ENCODE measurements at places on chromosomes 12 and 14. TPM values are rescaled to one million over a fixed set of nuclear protein-coding genes. Genes with fewer than 3 reads are reported as not detected.
A peak's percentile ranks its signal among the peaks of the same experiment; 100 is the strongest.

DNA sequence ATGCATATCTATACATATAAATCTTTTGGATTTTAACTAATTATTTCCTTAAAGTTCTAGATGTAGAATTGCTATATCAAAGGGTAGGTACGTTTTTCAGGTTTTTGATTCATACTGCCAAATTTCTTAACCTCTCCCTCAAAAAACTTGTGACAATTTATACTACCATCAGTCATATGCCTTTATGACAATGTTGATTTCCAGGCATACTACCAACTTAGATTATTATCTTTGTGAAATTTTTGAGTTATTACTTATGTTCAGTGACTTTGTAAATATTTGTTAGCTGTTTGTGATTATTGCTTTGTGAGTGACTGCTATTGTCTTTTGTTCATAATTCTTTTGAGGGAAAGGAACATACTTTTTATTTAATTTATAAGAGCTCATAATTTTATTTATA, 107.0 kb downstream of the SLC38A6 start:
- DNase-seq = no peak

DNA sequence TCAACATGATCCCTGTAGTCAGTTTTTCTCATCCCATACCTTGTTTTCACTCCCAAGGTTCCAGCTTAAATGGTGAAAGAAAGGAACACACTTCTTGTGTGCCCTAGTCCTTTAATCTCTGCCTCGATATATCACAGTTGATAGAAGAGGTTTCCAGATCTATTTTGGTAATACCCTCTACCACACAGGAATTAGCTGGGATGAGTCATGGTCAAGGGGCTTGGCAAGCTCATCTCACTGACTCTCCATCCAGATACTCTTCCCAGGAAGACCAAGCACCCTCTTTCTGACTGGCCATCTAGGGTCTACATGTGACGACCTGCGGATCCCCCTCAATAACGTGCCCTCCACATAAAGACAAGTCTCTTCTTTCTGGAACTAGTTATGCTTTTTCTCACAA, 277.9 kb downstream of the ITPR2 start:
- DNase-seq = no peak

DNA sequence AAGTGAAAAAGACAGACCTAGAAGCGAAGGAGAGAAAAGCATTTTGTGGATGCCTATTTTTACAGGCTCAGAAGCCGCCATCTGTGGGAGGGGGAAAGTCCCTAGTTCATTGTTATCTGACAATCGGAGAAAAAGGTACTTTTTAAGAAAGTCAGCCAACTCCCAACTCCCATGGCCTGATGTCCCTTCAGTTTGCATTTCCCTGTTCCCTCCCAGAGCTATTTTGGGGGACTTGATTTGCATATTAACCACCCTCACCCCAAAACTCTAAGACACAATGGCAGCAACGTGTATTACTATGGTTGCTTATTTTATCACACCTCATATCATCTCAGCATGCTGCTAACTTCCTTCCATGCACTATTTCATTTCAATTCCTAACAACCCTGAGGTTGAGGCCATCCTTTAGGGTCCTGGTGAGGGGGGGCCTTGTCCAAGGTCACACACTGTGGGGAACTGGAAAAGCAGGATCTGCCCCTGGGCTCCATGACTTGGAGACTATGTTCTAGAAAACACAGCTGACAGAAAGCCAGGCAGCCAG, 18.7 kb downstream of the HVCN1 start:
- no peak for DNase-seq

Gene CAPZA3
- polyA plus RNA-seq = 0.37 TPM

- no peak for DNase-seq
Measured at GRCh38 chr14:99872786-99873440, 79.7 kb downstream of the EML1 start.

GRCh38 chr14:69484444-69485314, at the start of gene PLEKHD1:
PLEKHD1 (plus strand) TSS chr14:69484728; CDS start chr14:69484966, 238 bp downstream.
- DNase-seq = no peak

DNA sequence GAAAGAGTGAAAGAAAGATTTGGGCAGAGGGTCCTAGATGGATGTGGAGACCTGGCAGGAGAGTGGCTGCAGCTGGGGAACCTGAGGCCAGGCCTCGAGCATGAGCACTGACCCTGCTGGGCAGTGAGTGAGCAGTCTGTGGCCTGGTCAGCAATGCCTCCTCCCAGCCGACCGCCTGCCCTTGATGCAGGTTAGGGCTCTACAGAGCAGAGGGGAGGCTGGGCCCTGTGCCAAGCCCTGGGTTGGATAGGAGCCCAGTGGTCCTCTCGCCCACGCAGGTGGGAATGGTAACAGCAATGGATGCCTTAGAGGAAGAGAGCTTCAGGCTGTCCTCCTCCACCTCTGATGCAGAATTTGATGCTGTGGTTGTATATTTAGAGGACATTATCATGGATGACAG, 59.8 kb downstream of the RAB35 start:
- DNase-seq = no peak

Gene ZDHHC22
- polyA plus RNA-seq = 0.79 TPM

DNA sequence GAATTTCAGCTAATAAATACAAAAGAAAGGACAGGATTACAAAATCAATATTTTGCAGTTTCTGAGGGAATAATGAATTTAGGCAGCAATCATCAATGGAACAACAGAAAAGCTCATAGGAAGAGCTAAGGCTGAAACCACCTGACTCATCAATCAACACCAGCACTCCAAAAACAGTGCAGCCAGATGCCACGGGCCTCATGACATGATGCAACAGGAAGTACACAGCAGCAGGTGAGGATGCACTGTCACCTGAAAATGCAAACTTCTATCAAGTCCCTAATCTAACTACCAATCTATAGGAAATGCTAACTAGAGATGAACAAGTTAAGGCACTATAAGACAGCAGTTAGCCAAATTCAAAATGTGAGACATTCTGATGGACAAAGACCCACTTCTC, 21.7 kb downstream of the GNS start:
- no peak for DNase-seq

Gene CEP290
- polyA plus RNA-seq = 29.6 TPM

DNA sequence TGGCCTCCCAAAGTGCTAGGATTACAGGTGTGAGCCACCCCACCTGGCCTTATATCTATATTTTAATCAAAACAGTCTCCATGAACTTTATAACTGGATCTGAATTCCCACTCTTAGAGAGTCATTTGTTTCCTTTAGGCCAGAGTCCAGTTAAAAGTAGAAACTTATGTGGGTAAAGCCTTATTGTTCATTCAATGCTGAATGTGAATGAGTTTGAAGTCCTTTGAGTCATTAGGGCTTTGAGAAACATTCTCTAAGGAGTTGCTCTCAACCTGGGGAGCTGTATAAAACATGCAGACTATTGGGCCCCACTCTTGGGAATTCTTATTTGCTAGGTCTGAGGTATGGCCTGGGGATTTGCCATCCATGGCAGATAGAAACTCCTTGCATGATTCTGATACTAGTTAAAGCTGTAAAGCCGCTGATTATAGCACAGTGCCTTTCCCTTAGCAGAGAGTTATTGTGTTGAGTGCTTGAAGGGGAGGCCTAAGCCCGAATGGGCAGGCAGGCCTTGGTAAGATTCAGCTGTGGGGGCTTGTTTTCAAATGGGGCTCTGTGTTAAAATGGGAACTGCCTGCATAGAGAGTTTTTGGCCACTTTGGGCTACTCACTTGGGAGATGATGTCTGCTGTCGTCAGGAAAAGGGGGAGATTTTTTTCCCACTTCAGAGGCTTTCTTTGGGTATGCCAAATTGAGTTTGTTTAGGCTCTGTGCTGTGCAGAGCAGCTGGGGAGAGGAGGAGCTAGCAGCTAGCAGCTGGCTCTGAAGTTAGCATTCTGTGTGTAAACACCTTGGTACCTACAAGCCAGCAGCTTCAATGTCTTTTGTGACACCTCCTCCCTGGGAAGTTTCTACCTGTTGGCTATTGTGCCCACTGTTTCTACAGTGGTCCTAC, 117.5 kb downstream of the DACT1 start:
- DNase-seq = no peak

- no peak for DNase-seq
Measured at GRCh38 chr12:31594681-31595080, 3.7 kb upstream of the DENND5B start.

GRCh38 chr12:6567112-6567670, 900 bp downstream of the NOP2 start:
- no peak for DNase-seq

GRCh38 chr12:80222261-80222660, 122.9 kb downstream of the OTOGL start:
- DNase-seq = no peak

DNA sequence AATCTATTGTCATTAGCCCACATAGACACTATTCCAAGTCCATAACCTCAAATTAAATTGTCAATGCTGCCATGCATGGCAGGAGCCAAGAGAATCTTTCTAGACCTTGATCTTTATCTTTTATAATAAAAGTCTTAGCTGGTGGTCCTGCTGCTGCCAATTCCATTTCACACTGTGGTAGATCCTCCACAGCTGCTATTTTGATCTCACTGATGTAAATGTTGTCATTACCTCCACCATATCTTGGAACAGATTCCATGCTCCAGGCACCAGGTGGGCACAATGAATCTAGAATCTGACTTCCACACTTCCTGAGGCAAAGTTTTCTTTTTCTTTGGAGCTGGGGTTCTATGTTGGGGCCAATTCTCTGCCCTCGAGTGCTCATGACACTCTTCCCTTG, 161.2 kb downstream of the TMTC3 start:
- no peak for DNase-seq

- DNase-seq = peak; percentile 52
Measured at GRCh38 chr12:92702754-92703679, at the start of gene PLEKHG7. PLEKHG7 (plus strand) TSS chr12:92702989; CDS start chr12:92706632, 3,643 bp downstream.

GRCh38 chr12:24361877-24362580, 412.6 kb upstream of the SOX5 start:
- no peak for DNase-seq

DNA sequence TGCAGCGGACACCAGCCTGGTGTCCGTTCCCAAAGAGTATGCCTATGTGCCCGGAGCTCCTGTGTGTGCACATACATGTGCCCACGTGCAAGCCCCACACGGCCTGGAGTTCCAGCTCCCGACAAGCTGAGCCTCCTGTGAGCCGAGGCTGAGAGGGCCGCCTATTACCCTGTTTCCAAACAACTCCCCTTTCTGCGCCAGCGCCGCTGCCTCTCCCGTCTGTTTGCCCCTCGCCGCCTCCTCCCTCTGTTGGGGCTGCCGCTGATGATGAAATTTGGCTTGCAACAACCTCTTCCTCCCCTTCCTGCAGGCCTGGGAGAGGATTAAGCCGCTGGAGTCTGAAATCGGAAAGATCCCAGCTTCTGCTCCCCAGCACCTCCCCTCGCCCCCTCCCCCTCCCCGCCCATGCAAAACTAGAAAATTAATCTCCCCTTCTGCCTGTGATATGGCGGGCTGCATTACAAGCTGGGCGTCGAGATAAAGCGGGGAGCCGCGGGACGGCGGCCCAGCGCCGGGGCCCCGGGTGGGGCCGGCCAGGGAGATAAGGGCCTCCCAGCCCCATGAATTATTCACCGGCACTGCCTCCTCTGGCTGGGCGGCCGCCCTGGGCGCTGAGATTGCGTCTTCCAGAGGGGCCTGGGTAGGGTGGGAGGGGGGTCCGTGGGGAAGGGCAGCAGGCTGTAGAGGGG, 6.8 kb upstream of the ASIC1 start:
- no peak for DNase-seq

DNA sequence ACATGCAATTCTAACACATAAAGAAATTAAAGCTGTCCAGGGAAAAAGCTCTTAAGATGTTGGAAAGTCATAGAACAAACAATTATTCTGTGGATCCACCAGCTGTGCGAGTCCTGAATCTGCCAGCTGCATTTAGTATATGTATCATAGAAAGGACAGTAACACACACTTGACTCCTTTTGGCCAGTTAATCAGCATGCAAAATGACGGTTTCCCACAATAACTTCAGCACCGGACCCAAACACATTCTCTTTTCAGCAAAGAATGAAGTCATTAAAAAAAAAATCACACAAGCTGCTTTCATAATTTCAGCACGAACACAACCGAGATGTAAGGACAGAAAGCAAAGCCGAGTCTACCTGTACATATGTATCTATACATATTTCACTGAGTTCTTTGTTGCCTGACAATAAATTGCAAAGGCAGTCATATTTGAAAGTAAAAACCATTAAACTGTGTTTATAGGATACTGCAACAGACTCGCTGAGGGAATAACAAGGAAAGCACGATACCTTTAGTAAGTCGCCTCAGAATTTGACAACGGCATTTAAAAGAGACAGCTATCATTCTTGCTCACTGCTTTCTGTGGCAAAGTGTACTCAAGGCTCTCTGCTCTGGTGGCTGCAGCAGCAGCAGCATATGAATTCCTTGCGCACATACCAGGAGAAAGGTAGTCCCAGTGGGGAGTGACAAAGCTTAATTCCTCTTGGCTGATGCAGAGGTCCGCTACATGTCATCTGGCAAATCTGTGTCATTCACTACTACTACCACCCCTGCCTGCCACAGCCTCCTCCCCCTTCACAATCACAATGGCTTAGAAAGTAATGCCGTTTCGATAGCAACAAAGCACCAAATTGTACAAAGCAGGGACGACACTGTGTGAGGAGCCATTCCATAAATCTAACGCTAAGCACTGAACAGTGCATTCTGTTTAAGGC, at the start of gene GRIP1:
TSS of gene GRIP1 (minus strand) at position 739 of the 938 bp plus-strand sequence. CDS start at position 567, 172 bp downstream.
- DNase-seq = no peak

DNA sequence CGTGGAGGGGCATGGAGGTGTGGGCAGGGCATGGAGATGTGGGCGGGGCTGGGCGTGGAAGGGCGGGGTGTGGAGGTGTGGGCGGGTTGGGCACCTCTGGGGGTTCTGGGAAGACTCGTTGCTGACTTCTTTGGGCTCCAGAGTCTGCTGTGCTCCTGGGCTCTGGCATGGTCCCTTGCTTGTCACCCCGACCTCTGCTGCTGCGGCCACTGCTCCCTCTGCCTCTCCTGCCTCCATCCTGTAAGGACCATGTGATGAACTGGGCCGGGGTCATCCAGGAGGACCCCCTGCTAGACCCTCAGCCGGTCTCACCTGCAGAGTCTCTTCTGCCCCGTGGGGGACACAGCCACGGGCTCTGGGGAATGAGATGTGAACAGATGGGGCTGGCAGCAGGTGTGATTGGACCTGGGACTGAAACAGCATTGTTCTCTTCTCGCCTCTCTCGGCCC, 15.3 kb downstream of the NOC4L start:
- DNase-seq = no peak

DNA sequence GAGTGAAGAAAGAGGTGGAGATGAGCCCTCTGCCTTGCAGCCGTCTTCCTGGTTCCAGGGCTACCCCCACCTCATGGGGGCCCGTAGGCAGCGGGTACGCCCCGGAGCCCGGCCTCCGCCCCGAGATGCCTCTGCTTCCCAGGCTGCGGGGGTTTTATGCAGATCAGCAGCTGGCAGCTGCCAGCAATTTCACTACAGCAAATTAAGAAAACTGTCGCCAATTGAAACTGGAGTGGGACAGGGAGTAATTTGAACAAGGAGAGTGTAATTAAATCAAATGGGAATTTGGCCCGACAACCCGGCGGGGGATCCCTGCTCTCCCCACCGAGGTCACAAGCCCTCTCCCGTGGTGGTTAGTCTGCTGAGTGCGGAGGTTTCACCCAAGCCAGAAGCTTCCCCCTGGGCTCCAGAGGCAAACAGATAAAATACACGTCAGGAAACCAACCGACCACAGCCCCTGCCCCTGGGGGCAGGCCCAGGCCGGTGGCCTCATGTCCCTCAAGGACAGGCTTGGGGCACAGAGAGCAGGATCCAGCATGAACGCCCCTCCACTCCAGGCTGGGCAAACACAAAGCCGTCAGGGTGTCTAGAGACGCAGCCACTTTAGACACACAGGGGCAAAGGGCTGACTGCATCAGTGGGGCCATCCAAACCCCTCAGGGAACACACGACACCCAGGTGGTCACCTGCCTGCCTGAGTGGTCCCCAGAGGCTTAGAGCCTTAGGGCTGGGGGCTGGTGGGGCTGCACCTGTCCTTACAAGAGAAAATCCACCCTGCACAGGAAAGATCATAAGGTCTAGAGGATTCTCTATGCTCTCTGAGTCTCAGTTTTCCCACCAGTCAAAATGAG, 53.8 kb downstream of the TESC start:
- DNase-seq = no peak

Gene ABHD12B
- 1.0 TPM for polyA plus RNA-seq

Gene ACRBP
- polyA plus RNA-seq = 4.9 TPM

Gene SALL2
- polyA plus RNA-seq = 67.9 TPM

Measured in renal cortex interstitium (tissue), 15 donors.